Myometrial cell (primary cell): ENCODE measurements at places on chromosomes 5 and 9. TPM values are rescaled to one million over a fixed set of nuclear protein-coding genes. Genes with fewer than 3 reads are reported as not detected.

The FNBP1 gene
- total RNA-seq = 11.2 and 16.7 TPM in 2 replicates

The SHOC1 gene
- total RNA-seq = under 0.01 TPM in 2 replicates

The UGT3A1 gene
- total RNA-seq = not detected in 2 replicates

The SOHLH1 gene
- not detected in 2 replicates for total RNA-seq

The FANCG gene
- total RNA-seq = 17.9 and 20.0 TPM in 2 replicates

The RGS7BP gene
- total RNA-seq = not detected in 2 replicates

The CEMIP2 gene
- total RNA-seq = 68.8 and 75.8 TPM in 2 replicates

The ZNF354B gene
- total RNA-seq = 3.0 and 5.8 TPM in 2 replicates

The SLC25A2 gene
- under 0.01 TPM in 1 of 2 replicates, not detected in the other for total RNA-seq

The ANKRD20A1 gene
- not detected in 2 replicates for total RNA-seq

The TAS2R1 gene
- total RNA-seq = not detected in 2 replicates

The KIF4B gene
- total RNA-seq = under 0.01 TPM in 1 of 2 replicates, not detected in the other

The TLR4 gene
- total RNA-seq = 23.9 and 27.5 TPM in 2 replicates

The EPB41L4A gene
- under 0.01 TPM in 1 of 2 replicates, not detected in the other for total RNA-seq

The FOXD4L3 gene
- total RNA-seq = not detected in 2 replicates

The CWC27 gene
- 13.5 and 19.0 TPM in 2 replicates for total RNA-seq

The CAPSL gene
- total RNA-seq = not detected in 2 replicates

The FBLL1 gene
- total RNA-seq = 0.29 TPM in 1 of 2 replicates, not detected in the other

The MEGF10 gene
- total RNA-seq = not detected in 2 replicates

The GPR21 gene
- total RNA-seq = not detected in 2 replicates

The LMAN2 gene
- 312 and 382 TPM in 2 replicates for total RNA-seq

The SCGB3A2 gene
- total RNA-seq = not detected in 2 replicates

The GABRA6 gene
- not detected in 2 replicates for total RNA-seq

The MLANA gene
- not detected in 2 replicates for total RNA-seq

The CDKN2B-AS1 gene
- 0.53 and 2.0 TPM in 2 replicates for total RNA-seq

The CARD9 gene
- total RNA-seq = 6.7 and 8.1 TPM in 2 replicates

The PCDHA12 gene
- not detected in 2 replicates for total RNA-seq

The PCDHA9 gene
- not detected in 2 replicates for total RNA-seq

The ARL14EPL gene
- total RNA-seq = 0.29 TPM in 1 of 2 replicates, not detected in the other

The C5orf58 gene
- not detected in 2 replicates for total RNA-seq

The NR2F1 gene
- total RNA-seq = 92.0 and 98.6 TPM in 2 replicates

The ANKS6 gene
- 13.1 and 31.1 TPM in 2 replicates for total RNA-seq

The PCDHB14 gene
- total RNA-seq = under 0.01 and 1.7 TPM in 2 replicates
